ENCODE measurements at places on chromosomes 5 and 9. TPM values are rescaled to one million over a fixed set of nuclear protein-coding genes. Genes with fewer than 3 reads are reported as not detected.

SMIM33 gene
- total RNA-seq: not detected

FBXL7 gene
- total RNA-seq: 1.6 TPM

SYK gene
- not detected for total RNA-seq

EQTN gene
- total RNA-seq: not detected

CNTFR gene
- 0.08 TPM for total RNA-seq

MAST4 gene
- 1.2 TPM for total RNA-seq

PRKACG gene
- total RNA-seq: not detected

TAF11L5 gene
- not detected for total RNA-seq

CSF1R gene
- 0.17 TPM for total RNA-seq

FAM153A gene
- total RNA-seq: not detected

DPYSL3 gene
- total RNA-seq: 17.0 TPM

GAPT gene
- not detected for total RNA-seq

HTR4 gene
- total RNA-seq: not detected

MAPK9 gene
- 41.6 TPM for total RNA-seq

RNF183 gene
- total RNA-seq: not detected

BTNL8 gene
- not detected for total RNA-seq

GADD45G gene
- total RNA-seq: 0.33 TPM

GNPDA1 gene
- 76.3 TPM for total RNA-seq

TPRN gene
- total RNA-seq: 11.1 TPM

ADAMTSL1 gene
- 0.07 TPM for total RNA-seq

CDH9 gene
- total RNA-seq: not detected

PRSS3 gene
- 11.1 TPM for total RNA-seq

LCN9 gene
- not detected for total RNA-seq

FOXD4L4 gene
- not detected for total RNA-seq

FOXD4 gene
- 0.37 TPM for total RNA-seq

STC2 gene
- 53.7 TPM for total RNA-seq

ZNF300 gene
- 3.0 TPM for total RNA-seq

ZNF366 gene
- not detected for total RNA-seq
